ENCODE measurements at places on chromosomes 6 and 20. TPM values are rescaled to one million over a fixed set of nuclear protein-coding genes. Genes with fewer than 3 reads are reported as not detected.

PEDS1 gene
- total RNA-seq: 30.9 TPM

C20orf96 gene
- 97.3 TPM for total RNA-seq

GRCh38 chr6:35850208-35850607, 45.1 kb downstream of the LHFPL5 start:
- DNase-seq: no peak

- no peak for DNase-seq
Measured at GRCh38 chr20:47257256-47257655, 99.2 kb downstream of the ZMYND8 start.

GRCh38 chr6:159997498-159998101, 28.7 kb downstream of the IGF2R start:
- DNase-seq: no peak

GRCh38 chr6:27078734-27079357, 168.7 kb upstream of the PRSS16 start:
- peak; percentile 48 for DNase-seq

GRCh38 chr20:49409302-49409974, 73.0 kb downstream of the KCNB1 start:
- DNase-seq: no peak

- peak; percentile 9 for DNase-seq
Measured at GRCh38 chr20:12970372-12970821, 38.4 kb upstream of the SPTLC3 start.

GRCh38 chr20:40335437-40335836, 353.6 kb downstream of the MAFB start:
- DNase-seq: no peak

DNA sequence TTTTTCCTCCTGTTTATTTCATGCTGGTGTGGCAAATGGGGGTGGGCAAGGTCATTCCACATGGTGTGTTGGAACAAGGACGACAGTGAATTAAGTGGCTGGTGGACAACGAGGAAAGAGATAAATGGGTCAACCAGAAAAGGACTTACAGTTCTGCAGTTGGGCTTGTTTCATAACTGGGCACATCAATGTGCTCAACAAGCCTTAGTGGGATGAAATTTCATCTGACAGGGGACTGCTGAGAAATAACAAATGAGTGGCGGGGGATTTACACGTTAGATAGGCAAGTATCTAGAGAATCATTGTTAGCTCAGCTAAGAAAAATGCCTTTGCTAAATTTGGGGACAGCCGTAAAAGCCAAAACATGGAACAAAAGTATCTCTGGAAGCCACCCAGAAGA, 163.6 kb downstream of the NRN1 start:
- no peak for DNase-seq

- no peak for DNase-seq
Measured at GRCh38 chr20:9723501-9724202, 115.2 kb downstream of the PAK5 start.

Data from transverse colon (tissue), 4 donors.